Activated CD8-positive, alpha-beta memory T cell treated with anti-CD3 and anti-CD28 coated beads for 1 hour (primary cell): ENCODE measurements at places on chromosomes 5 and 9.

GRCh38 chr9:89996773-89997172 lies 392.0 kb downstream of the GADD45G start:
- no peak for DNase-seq

DNA sequence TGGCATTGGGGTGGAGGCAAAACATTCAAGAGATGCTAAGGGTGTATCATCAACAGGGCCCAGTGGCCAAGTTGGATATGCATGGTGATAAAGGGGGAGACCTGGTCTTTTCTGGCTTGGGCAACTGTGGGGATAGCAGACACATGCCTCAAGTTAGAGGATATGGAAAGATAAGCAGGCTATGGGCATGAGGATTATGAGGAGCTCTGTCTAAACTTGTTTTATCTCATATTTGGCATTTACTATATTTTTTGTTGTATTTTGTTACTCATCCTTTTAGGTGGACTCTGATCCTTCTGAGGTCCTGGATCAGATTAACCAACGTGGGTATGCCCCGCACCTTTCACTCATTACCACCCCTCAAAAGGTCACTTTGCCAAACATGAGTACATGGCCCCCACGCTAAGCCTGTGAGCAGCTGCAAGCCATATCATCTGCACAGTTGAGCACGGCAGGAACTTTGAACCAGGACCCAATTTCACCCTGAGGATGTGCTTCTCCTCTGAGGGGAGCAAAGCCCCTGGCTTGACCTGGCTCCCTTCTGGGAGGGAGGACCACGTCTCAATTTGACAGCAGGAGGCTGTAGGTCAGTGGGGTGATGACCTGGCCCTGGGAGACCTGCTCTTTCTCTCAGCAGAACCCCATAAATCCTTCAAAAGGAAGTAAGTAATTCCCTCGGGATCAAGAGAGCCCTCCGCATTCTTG lies 71.1 kb upstream of the CD180 start:
- no peak for DNase-seq

DNA sequence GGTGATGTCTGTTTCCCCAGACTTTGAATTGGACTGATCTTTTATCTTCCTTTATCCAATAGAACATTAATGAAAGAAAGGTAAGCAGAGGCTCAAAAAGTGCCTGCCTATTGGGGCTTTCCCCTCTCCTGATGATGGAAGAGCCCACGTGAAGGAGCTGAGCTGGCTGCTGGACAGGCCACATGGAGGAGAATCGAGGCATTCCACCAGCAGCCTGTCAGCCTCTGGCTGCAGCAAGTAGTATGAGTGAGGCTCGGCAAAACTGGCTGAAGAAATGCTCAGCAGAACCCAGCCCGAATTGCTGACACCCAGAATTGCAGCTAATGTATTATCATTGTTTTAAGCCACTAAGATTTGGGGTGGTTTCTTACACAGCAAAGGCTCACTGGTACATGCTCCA lies 66.5 kb upstream of the STC2 start:
- no peak for DNase-seq

GRCh38 chr5:131496400-131496713 lies 138.7 kb downstream of the RAPGEF6 start:
- no peak for DNase-seq

DNA sequence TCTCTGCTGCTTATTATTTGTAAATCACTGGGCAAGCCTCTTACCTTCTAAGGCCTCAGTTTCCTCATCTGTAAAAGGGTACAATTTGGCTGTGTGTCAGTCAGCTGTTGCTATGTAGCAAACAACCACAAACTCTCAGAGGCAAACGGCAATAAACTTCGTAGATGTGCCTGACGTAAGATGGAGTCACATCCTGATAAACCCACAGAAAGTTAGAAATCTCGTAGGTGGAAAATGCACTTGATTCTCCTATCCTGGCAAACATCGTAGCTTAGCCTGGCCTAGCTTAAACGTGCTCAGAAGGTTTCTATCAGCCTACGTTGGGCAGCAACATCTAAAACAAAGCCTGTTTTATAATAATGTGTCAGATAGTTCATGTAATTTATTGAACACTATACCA lies 35.0 kb upstream of the UNC5A start:
- no peak for DNase-seq

GRCh38 chr5:34928267-34928666 lies 1.1 kb upstream of the DNAJC21 start:
- no peak for DNase-seq

DNA sequence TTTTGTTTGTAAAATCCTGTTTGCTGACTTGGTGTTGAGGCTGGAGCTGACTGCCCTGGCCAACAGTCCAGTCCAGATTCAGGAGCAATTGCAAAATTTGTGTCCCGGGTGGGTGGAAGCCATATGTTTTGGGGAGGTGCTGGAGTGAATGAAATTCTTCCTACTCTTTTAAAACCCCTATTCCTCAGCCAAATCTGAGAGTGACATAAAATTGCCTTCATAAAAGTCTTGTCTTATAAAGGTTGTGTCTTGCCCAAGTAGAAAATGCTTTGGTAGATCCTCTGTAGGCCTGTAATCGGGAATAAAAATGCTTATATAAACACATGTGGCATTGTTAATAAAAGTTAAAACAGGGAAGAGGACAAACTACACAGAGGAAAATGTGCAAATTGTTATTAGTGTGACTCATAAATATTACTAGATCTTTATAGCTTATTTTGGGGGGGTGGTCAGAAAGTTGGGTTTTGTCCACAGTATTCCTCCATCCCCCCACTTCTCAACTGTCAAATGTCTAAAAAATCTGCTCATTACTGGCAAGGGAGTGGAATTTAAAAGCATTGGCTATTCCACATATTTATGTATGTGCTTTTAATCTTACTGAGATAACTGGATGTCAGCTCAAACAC lies 45.6 kb downstream of the NNT start:
- DNase-seq = no peak

DNA sequence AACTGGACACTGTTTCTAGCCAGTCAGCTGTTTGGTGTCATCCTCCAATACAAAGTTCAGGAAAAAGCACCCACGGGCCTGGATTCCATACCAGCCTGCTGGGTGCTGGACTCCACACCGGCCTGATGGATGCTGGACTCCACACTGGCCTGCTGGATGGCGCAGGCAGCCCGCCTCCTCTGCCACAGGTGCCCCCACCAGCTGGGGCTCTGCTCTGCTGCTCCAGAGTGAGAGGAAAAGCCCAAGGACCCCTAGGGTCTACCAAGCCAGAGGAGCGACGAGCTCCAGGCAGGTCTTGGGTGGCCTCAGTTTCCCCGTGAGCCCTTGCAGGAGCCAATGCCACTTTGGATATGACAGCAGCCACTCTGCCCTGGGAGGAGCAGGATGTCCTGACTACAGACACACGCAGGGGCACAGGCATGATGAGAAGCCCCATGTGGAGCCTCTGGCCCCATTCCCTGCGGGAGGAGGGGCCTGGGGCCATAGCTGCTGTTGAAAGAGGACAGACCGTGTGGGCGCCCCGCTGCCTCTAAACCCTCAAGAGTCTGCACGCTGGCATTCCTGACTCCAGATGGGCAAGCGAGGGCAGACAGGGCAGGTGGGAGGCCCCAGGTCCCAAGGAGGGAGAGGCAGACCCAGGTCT lies 141.6 kb downstream of the OLFM1 start:
- DNase-seq = no peak

DNA sequence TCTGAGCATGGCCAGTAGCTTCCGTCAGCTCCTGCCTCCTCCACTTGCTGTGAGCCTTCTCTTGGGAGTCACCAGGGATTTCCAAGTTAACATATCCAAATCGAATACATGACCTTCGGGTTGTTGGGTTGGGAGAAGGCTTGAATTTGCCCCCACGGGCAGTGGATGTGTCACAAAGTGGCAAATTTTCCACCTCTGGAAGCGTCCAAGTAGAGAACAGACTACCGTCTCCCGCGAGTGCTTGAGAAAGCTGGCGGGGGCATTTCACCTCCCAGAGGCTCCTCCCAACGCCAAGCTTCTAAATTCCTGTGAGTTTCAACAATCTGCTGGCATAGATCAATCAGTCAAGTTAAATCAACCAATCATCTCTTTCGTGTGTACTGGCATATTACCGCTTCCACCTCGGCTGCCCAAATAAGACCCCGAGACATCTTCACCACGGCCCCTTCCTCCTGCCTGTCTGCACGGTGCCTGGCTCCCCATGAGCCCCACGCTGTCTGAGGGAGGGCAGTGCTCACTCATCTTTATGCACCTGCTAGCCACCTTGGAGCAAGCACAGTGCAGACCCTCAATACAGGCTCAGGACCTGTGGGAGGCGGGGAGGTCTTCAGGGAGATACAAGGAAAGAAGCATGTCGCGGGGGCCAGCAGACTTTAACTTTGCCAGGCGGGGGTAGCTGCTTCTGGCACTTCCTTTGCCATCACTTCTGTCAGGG lies 79.1 kb downstream of the MRPL36 start:
- DNase-seq = no peak
